Effector memory CD4-positive, alpha-beta T cell (primary cell): ENCODE measurements at places on chromosomes 5 and 9.

DNA sequence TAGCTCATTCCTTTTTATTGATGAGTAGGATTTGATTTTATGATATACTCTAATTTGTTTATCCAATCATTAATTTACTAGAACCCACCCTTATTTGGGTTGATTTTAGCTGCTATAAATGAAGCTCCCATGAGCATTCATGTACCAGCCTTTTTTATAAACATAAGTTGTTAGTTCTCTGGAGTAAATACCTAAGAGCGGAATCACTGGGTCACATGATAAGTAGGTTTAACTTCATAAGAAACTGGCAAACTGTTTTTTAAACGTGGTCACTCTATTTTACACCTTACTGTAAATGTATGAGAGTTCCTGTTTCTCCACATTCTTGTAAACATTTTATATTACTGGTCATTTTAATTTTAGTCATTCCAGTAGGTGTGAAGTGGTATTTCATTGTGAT lies 364.6 kb downstream of the NPR3 start:
- no peaks in the 10 kb centered on the region for H3K4me1 ChIP-seq
- H3K4me3 ChIP-seq, result no peak overlapping the region
- no peak for DNase-seq
- no peak overlapping the region for H3K27ac ChIP-seq
- H3K27me3 ChIP-seq, result no peaks in the 10 kb centered on the region
- H3K36me3 ChIP-seq, result no peaks in the 10 kb centered on the region

DNA sequence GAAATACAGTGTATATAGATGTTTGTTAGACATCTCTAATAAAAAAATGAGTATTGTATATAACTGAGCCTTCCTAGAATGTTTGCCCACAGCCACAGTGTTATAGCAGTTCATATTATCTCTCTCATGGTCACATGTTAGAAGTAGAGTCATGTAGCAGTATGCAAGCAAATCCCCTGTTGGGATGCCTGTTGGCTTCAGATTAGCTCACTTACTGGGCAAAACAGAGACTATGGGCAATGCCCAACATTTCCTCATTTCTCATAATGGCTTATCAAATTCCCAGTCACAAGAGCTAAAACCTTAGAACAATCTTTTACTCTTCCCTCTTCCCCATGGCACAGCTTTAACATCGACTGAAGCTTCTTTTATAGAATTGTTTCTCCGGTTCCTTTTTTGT lies 27.0 kb upstream of the PDCD1LG2 start:
- no peaks in the 10 kb centered on the region for H3K27me3 ChIP-seq
- H3K27ac ChIP-seq, result no peak overlapping the region
- no peak overlapping the region for H3K4me3 ChIP-seq

GRCh38 chr9:18061856-18062255 lies 412.1 kb upstream of the ADAMTSL1 start:
- no peak overlapping the region for H3K4me3 ChIP-seq
- H3K36me3 ChIP-seq, result no peaks in the 10 kb centered on the region
- no peak for DNase-seq
- H3K27ac ChIP-seq, result no peak overlapping the region
- no peaks in the 10 kb centered on the region for H3K4me1 ChIP-seq

GRCh38 chr5:44774279-44774880 lies 34.4 kb upstream of the MRPS30 start:
- H3K4me3 ChIP-seq, result no peak overlapping the region
- peaks cover 2% of the 10 kb centered on the region for H3K27me3 ChIP-seq
- H3K36me3 ChIP-seq, result no peaks in the 10 kb centered on the region
- no peaks in the 10 kb centered on the region for H3K4me1 ChIP-seq

DNA sequence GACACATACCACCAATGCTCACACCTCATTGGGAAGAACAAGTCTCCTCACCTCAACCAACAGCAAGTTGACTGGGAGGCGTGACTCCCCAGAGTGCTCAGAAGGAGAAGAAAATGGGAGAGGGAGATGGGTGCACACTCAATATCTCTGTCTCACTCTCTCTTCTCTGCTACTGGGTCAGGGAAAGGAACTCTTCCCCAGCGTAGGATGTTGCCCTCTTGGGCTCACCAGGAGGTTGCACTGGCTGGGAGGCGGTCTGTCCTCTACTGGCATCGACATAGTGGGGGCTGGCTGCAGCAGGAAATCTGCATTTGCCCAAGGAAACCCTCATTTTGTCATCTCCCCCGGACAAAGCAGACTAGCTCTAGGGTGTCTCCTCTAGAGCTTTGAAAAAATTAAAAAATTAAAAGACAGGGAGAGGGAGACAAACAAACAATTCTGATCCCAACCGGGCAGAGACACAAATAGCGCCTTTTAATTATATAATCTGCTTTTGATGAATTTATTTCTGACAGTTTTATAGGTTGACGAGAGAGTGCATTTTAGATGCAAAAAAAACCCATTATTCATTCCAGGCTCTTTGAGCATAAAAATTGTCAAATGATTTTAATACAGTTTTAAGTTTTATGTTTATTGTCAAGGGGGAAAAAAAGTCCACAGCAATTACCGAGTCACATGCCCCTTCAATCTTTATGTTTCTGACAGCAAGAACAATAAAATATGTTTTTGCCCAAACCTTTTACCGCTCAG lies 179.3 kb upstream of the MVB12B start:
- no peaks in the 10 kb centered on the region for H3K4me1 ChIP-seq
- no peaks in the 10 kb centered on the region for H3K36me3 ChIP-seq
- H3K27ac ChIP-seq, result no peak overlapping the region
- no peak for DNase-seq
- H3K4me3 ChIP-seq, result no peak overlapping the region

DNA sequence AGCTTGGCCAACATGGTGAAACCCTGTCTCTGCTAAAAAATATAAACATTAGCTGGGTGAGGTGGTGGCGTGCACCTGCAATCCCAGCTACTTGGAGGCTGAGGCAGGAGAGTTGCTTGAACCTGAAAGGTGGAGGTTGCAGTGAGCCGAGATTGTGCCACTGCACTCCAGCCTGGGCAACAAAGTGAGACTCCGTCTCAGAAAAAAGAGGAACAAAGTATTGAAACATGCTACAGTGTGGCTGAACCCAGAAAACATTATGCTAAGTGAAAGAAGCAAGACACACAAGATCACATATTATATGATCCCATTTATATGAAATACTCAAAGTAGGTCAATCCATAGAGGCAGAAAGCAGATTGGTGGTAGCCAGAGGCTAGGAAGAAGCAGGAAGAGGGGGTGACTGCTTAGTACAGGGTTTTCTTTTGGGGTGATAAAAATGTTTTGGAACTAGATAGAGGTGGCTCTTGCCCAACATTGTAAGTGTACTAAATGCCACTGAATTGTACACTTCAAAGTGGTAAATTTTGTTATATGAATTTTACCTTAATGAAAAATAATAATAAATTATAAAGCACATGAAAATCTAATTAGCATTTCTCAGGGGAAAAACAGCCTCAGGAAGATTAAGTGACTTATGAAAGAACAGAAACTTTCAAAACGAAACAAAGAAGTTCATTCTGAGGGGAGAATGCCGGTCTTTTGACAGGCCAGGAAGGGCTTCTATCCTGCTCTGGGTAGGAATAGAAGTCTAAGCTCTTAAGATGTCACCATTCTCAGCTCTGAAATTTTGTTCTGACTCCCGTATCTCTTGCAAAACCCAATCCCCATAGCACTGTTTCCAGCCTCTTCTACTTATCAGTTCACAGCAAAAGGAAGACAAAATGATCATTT lies 161.1 kb upstream of the TBCA start:
- H3K4me1 ChIP-seq, result no peaks in the 10 kb centered on the region
- no peaks in the 10 kb centered on the region for H3K36me3 ChIP-seq
- H3K27ac ChIP-seq, result no peak overlapping the region
- no peak overlapping the region for H3K4me3 ChIP-seq
- H3K27me3 ChIP-seq, result peaks cover 3% of the 10 kb centered on the region

DNA sequence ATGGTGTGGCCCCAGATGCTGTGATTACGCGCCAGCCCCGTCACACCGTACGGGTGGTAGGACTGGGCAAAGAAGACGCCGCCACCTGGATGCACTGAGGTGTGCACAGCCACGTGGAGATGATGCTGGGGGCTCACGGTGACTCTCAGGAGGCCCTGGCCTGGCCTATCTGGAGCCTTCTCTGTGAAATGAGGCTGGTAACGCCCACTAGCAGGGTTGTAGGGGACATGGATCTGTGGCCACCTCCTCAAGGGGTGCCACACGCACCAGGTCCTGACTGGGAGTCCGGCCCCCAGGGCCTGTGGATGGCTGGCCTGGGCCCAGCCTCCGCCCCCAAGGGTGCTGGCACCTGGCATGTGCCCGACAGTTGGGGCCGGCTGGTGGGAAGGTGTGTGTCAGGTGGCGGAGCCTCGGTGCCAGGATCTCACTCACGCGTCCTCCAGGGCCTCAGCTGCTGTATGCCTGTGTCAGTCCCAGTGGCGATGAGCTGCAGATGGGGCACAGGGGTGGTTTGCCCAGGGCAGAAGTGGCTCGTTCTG lies 32.4 kb downstream of the NEK6 start:
- no peak for DNase-seq
- no peaks in the 10 kb centered on the region for H3K27me3 ChIP-seq
- H3K4me3 ChIP-seq, result no peak overlapping the region
- H3K36me3 ChIP-seq, result no peaks in the 10 kb centered on the region

DNA sequence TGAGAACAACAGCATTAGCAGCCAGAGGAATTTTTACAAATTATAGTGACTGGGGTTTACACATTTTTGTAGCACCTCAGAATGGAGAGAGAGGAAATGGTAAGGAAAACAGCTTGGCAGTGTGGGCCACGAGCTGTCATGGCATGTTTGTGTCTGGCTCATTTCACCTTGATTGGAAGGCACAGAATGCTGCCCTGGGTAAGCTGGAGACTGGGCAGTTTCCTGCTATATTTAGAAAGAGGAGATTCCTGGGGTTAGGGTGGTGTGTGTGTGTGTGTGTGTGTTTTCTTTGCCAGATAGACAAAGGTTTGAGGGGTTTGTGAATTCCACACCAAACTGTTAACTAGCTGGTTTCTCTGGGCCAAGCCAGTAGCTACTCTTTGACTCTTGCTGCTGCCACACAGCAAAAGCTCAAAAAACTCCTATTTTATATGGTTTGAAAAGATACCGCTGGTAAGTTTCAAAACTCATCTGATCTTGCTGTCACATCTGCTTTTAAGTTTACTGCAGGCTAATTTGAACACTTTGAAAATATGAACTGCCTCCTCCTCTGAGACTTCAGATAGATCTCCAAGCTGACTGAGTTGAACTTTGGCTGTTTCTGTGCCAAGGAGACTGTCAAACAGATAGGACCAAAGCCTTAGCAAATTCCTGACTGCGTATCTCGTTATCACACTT lies 9.1 kb downstream of the ARHGAP26 start:
- H3K27me3 ChIP-seq, result no peaks in the 10 kb centered on the region
- DNase-seq, result no peak
- no peak overlapping the region for H3K27ac ChIP-seq
- H3K4me1 ChIP-seq, result no peaks in the 10 kb centered on the region
- no peak overlapping the region for H3K4me3 ChIP-seq

DNA sequence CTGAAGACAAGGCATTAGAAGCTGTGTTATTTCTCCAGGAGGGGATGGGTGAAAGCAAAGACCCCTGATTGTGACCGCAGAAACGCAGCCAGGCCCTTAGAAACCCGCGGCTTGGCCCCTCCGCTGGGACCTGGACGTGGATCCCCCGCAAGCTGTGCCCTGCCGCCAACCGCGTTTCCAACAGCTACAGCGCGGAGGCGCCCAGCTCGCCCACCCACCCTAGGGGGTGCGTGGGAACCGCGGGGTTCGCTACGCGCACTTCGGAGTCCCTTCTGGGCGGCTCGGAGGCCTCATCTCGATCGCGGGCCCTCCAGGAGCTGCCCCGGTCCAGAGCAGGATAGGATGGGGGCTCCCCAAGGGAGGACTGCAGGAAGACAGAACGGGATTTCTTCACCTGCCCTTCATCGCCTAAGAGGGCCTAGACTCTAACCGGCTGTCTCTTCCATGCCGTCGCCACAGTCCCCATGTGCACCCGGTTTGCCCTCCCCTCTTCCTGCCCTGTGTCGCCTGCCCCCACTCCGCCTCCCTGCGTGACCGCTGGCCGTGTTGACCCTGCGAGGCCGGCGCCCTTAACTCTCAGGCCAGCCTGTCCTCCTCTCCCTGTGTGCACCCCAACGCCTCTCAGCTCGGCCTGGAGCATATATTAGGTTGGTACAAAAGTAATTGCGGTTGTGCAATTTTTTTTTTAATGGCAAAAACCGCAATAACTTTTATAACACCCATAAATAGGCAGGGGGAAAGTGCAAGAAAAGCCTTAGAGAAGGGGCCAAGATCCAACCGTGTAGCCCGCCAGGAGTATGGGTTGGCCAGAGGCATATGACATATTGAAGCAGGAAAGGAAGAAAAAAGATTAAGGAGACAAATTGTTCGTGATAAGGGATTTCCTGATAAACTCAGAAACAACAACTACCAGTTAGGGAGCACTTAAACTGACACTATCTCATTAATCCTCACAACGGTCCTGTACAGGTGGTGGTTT lies 68.1 kb upstream of the FREM1 start:
- no peak for DNase-seq
- H3K4me3 ChIP-seq, result no peak overlapping the region
- no peaks in the 10 kb centered on the region for H3K36me3 ChIP-seq
- H3K27me3 ChIP-seq, result no peaks in the 10 kb centered on the region

DNA sequence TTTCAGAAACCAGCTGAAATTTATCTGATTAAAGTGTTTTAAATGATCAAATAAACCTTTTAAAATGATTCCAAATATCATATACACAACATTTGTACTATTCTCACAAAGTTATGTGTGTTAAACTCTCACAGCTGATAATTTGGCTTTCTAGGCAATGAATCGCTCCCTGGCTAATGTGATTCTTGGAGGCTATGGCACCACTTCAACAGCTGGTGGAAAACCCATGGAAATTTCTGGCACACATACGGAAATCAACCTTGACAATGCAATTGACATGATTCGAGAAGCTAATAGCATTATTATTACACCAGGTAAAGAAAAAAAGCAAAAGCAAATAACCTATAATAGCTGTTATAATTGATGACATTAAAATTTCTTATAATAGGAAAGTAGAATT lies 72.4 kb downstream of the NNT start:
- no peaks in the 10 kb centered on the region for H3K27me3 ChIP-seq
- DNase-seq, result no peak
- H3K27ac ChIP-seq, result no peak overlapping the region
- peaks cover 25% of the 10 kb centered on the region for H3K36me3 ChIP-seq
- peaks cover 3% of the 10 kb centered on the region for H3K4me1 ChIP-seq

DNA sequence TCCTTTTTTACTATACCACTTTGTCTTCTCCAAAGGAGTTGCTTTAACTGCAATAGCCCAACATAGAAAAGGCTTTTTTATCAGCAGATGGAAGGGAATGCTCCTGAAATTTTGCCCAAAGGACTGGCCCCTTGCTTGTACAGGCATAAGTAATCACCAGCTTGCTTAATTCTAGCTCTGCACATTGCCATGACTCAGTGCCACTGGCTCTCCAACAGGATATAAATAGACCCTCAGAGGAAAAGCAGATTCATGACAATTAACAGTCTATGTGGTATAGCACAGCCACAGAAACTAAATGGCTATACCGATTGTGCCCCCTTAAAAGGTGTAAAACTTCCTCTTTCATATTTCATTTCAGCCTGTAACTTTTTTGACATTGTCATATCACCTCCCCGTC lies 227.0 kb downstream of the ZNF608 start:
- no peaks in the 10 kb centered on the region for H3K36me3 ChIP-seq
- DNase-seq, result no peak
- no peaks in the 10 kb centered on the region for H3K4me1 ChIP-seq
- no peak overlapping the region for H3K4me3 ChIP-seq
- H3K27ac ChIP-seq, result no peak overlapping the region

- peaks cover 33% of the 10 kb centered on the region for H3K36me3 ChIP-seq
- H3K27me3 ChIP-seq, result no peaks in the 10 kb centered on the region
- DNase-seq, result no peak
- H3K4me1 ChIP-seq, result peaks cover 5% of the 10 kb centered on the region
- H3K27ac ChIP-seq, result no peak overlapping the region
Measured at GRCh38 chr5:150753863-150754262, 5.0 kb downstream of the DCTN4 start.
